Breast epithelium (tissue), 4 donors: ENCODE measurements at places on chromosomes 2 and 18.

- peak; percentile 55 for DNase-seq
Measured at GRCh38 chr2:178193823-178194599, at the start of gene OSBPL6. Gene OSBPL6 (plus strand): TSS chr2:178194512. CDS start chr2:178306185, 111,673 bp downstream.

DNA sequence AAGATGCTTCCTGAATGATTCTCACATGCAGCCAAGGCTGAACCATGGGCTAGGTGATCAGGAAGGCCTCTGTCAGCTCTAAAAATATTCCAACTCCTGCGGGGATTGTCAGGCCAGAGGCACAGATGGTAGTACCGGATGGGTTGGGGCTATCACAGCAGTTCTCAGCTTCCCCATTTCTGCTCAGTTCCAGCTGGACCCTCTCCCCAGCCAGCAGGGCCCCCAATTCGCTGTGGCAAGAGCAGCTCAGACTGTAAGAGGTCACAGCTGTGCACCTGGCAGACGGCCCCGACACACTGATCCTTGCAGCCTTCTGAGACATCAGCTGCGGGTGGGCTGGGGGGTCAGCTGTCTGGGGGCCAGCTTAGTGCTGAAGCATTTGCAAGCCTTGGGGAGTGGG lies 43.6 kb upstream of the TCF7L1 start:
- no peak for DNase-seq

GRCh38 chr18:68233018-68233417 lies 481.9 kb downstream of the TMX3 start:
- no peak for DNase-seq

DNA sequence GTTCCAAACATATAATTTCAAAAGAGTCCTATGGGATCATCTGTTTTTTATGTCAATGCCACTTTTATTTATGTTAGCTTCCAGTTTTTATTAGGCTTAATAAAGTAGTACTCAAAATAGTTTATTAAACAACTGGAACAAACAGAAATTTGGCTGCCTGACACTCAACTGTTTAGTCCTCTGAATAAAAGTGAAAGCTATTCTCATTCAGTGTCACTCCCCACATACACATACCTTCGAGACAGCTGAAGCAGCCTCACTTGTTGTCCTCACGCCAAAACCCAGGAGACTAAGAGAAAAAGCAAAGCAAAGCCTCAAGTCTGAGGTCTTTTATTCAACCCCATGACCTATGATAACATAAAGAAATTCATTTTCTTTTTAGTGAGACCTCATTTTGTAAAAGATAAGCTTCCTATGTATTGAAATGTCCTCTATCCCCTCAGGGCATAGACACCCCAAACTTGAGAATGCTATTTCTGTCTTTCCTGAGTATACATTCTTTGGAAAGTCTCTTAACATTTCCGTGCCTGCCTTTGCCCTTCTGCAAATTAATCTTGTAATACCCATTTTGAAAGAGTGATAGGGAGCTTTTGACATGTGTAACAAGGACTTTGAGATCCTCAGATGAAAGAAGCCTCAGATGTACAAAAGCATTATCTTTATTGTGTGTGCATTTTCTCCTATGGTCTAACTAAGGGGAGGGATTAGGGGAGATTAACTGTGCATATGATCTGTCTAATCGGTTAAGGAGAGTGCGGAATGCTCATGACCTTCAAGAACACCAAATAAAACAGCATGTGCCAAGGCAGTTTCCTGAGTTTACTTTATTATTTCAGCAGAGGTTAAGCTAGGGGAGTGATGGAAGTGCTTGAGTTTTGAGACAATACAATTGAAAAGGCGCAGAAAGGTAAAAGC lies 1523.7 kb upstream of the PIK3C3 start:
- DNase-seq, result no peak

GRCh38 chr2:158753641-158754611 lies 41.2 kb upstream of the DAPL1 start:
- DNase-seq, result no peak

DNA sequence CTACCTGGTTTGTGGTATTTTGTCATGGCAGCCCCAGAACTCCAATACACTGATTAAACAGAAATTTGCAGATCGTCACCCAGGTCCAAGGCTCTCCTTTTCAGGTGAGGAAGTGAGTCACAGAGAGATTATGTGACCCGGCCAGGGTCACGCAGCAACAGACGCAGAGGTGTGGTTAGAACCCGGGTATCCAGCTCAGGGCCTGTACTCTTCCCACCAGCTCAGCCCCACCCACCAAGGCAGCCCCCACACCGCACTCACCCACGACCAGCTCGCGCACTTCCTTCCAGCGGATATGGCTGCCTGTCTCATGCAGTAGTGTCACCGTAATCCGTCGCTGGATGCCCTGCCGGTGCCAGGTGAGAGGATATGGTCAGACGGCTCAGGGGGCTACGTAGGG lies 48.1 kb downstream of the AQP12A start:
- DNase-seq, result no peak

- DNase-seq, result no peak
Measured at GRCh38 chr2:157170299-157170698, 87.2 kb upstream of the GALNT5 start.

GRCh38 chr18:32208023-32208422 lies 18.2 kb downstream of the MEP1B start:
- no peak for DNase-seq

- no peak for DNase-seq
Measured at GRCh38 chr2:235960011-235960715, 208.0 kb downstream of the GBX2 start.
